ENCODE measurements at places on chromosomes 6 and 20.

DNA sequence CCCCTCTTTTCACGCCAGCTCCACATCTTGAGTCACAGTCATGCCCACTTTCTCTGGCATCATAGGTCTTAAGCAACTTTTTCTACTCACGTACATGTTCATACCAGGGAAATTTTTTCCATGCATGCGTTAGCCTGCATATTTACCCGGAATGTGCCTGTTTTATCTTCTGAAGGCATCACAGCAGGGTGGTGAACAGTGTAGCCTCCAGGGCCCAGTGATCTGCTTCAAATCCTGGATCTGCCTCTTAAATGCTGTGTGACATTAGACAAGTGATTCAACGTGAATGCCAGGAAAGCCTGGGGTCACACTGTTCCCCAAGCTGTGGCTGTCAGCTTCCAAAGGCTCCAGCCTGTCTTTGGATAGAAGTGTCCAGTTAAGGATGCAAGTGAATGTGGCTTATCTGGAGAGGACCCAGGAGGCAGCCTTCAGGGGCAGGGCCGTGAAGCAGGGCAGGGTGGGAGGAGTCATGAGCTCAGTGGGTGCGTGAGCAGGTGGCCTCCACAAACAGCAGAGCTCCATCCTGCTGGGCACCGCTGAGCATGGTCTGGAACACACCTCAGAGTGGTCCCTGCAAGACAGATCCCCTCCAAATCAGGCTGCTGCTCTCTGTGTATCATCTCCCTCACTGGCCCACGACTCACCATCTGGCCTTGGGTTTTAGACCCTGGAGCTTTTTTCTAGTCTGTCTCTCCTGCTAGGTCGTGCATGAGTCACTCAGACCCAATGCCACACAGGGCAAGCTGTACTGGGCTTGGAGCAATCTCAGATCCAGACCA is 30.4 kb upstream of the CD93 start:
- peaks cover 100% of the 10 kb centered on the region for H3K4me1 ChIP-seq
- peak overlapping the region; percentile 94 for H3K27ac ChIP-seq
- DNase-seq = peak; percentile 62
- no peaks in the 10 kb centered on the region for H3K36me3 ChIP-seq
- H3K27me3 ChIP-seq = no peaks in the 10 kb centered on the region

- H3K36me3 ChIP-seq = no peaks in the 10 kb centered on the region
- DNase-seq = no peak
- no peak overlapping the region for H3K4me3 ChIP-seq
- H3K27me3 ChIP-seq = peaks cover 3% of the 10 kb centered on the region
- no peaks in the 10 kb centered on the region for H3K4me1 ChIP-seq
Measured at GRCh38 chr6:25835442-25836283, 3.8 kb upstream of the SLC17A1 start.

GRCh38 chr6:144159742-144160141 is 9.4 kb downstream of the STX11 start:
- no peak for DNase-seq
- H3K4me3 ChIP-seq = no peak overlapping the region
- no peaks in the 10 kb centered on the region for H3K4me1 ChIP-seq
- no peaks in the 10 kb centered on the region for H3K36me3 ChIP-seq
- H3K27me3 ChIP-seq = no peaks in the 10 kb centered on the region
- H3K27ac ChIP-seq = no peak overlapping the region

- no peak within 1 kb of the TSS for H3K4me3 ChIP-seq
- no peak for DNase-seq
- no peaks in the 10 kb centered on the region for H3K4me1 ChIP-seq
- H3K36me3 ChIP-seq = no peaks in the 10 kb centered on the region
- H3K27me3 ChIP-seq = peaks cover 23% of the 10 kb centered on the region
Measured at GRCh38 chr6:138107078-138107751, at the start of gene PERP. PERP (minus strand) TSS chr6:138107419; CDS start chr6:138107340, 79 bp downstream.
